Vagina (tissue), 2 donors: ENCODE measurements at places on chromosomes 3 and 15. TPM values are rescaled to one million over a fixed set of nuclear protein-coding genes. Genes with fewer than 3 reads are reported as not detected.

The GALNT15 gene
- 225 TPM for total RNA-seq

The JAGN1 gene
- 32.7 TPM for total RNA-seq

The TMEM212 gene
- not detected for total RNA-seq

The ANAPC13 gene
- total RNA-seq, result 24.1 TPM

The INKA1 gene
- total RNA-seq, result 12.5 TPM

The CHSY1 gene
- 28.0 TPM for total RNA-seq

The LPP gene
- 248 TPM for total RNA-seq

The PARP6 gene
- total RNA-seq, result 62.6 TPM

The HRG gene
- total RNA-seq, result 0.25 TPM

GRCh38 chr3:171804618-171805389 lies 5.5 kb downstream of the PLD1 start:
- peak overlapping the region; percentile 80 for H3K27ac ChIP-seq
- peaks cover 63% of the 10 kb centered on the region for H3K4me1 ChIP-seq
- no peak for DNase-seq
- H3K4me3 ChIP-seq, result no peak overlapping the region
- H3K36me3 ChIP-seq, result no peaks in the 10 kb centered on the region

GRCh38 chr3:48784426-48785120 lies 63.1 kb downstream of the PRKAR2A start:
- H3K4me3 ChIP-seq, result no peak overlapping the region
- DNase-seq, result no peak
- peaks cover 32% of the 10 kb centered on the region for H3K36me3 ChIP-seq
- H3K4me1 ChIP-seq, result no peaks in the 10 kb centered on the region
- H3K27ac ChIP-seq, result no peak overlapping the region

- no peaks in the 10 kb centered on the region for H3K4me1 ChIP-seq
- H3K36me3 ChIP-seq, result no peaks in the 10 kb centered on the region
- no peak overlapping the region for H3K4me3 ChIP-seq
- H3K27me3 ChIP-seq, result no peaks in the 10 kb centered on the region
- no peak overlapping the region for H3K27ac ChIP-seq
These were observed 83.4 kb downstream of the DCLK3 start for GRCh38 chr3:36680952-36681351.

DNA sequence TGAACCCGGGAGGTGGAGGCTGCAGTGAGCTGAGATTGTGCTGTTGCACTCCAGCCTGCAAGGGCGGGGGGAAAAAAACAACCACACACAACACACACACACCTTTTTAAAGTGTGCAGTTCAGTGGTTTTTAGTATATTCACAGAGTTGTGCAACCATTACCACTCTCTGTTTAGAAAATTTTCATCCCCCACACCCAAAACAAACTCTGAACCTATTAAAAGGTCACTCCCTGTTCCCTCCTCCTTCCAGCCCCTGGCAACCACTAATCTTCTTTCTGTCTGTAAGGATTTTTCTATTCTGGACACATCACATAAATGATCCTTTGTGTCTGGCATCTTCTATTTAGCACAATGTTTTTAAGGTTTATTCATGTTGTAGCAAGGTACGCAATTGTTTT lies 159.1 kb downstream of the ATG7 start:
- H3K36me3 ChIP-seq, result no peaks in the 10 kb centered on the region
- no peak for DNase-seq
- H3K27ac ChIP-seq, result peak overlapping the region; percentile 56
- H3K4me3 ChIP-seq, result no peak overlapping the region

GRCh38 chr3:157542711-157543500 lies 39.7 kb upstream of the VEPH1 start:
- H3K36me3 ChIP-seq, result no peaks in the 10 kb centered on the region
- no peaks in the 10 kb centered on the region for H3K27me3 ChIP-seq
- peak overlapping the region; percentile 48 for H3K27ac ChIP-seq
- peaks cover 22% of the 10 kb centered on the region for H3K4me1 ChIP-seq
- H3K4me3 ChIP-seq, result peak overlapping the region; percentile 41

DNA sequence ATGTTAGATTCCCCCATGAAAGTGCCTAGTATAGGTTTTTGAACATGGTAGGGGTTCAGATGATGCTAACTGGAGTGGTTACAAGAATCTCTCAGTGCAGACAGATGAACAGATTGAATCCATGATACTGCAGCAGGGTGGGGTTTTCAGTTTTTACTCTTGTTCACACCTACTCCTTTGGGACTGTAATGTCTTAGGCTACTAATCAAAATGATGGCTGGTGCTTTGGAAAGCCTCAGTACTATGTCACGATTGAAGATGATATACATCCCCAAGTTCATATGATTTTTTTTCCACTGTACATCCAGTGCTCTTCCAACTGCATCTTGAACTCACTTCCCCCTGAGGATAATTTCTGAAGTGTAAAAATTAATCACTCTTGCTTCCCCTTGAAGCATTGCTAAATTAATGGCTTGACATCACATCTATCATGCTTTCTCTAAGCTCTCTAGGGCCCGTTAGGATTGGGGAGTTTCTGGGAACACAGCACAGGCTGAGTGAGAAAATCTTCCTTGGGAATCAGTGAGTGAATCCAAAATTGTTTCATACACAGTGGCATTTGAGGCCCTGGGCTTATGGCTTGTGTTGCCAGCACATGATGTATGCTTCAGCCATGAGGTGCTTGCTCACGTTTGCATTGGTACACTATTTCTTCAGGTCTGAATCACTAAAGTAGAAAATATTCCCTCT lies 115.0 kb upstream of the TPRG1 start:
- no peak overlapping the region for H3K27ac ChIP-seq
- H3K36me3 ChIP-seq, result no peaks in the 10 kb centered on the region
- H3K4me1 ChIP-seq, result no peaks in the 10 kb centered on the region
- no peak overlapping the region for H3K4me3 ChIP-seq
- no peaks in the 10 kb centered on the region for H3K27me3 ChIP-seq
- no peak for DNase-seq

DNA sequence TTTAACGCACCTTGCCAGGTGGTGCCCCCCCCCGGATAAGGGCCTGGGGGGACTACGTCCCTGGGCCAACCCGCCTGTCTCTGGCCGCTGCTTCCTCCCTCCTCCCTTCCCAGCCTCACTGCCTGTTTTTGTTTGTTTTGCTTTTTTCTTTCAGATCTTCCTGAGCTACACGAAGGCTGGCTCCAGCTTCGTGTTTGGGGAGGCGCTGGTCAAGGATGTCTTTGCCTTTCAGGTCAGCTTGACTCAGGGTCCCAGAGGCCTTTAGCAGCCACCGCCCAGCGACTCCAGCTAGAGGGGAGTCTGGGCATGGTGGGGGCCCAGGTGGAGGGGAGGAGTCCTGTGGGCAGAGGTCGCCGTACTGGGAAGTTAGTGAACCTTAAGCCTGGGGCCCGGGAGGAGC lies 24.1 kb downstream of the SLC28A1 start:
- H3K27ac ChIP-seq, result peak overlapping the region; percentile 84
- no peaks in the 10 kb centered on the region for H3K27me3 ChIP-seq
- H3K36me3 ChIP-seq, result no peaks in the 10 kb centered on the region
- H3K4me3 ChIP-seq, result no peak overlapping the region
- no peak for DNase-seq

- no peaks in the 10 kb centered on the region for H3K36me3 ChIP-seq
- H3K27ac ChIP-seq, result peak within 1 kb of the TSS; percentile 12
- H3K4me1 ChIP-seq, result peaks cover 14% of the 10 kb centered on the region
- no peaks in the 10 kb centered on the region for H3K27me3 ChIP-seq
These were observed at the start of gene GOLGA8A for GRCh38 chr15:34437687-34438086. Gene GOLGA8A, minus strand, starts transcription at chr15:34437808. Its CDS starts 48,117 bp downstream, at chr15:34389691.

- no peak overlapping the region for H3K4me3 ChIP-seq
- no peak for DNase-seq
- no peaks in the 10 kb centered on the region for H3K36me3 ChIP-seq
- H3K4me1 ChIP-seq, result no peaks in the 10 kb centered on the region
- no peak overlapping the region for H3K27ac ChIP-seq
These were observed 437.8 kb downstream of the RBMS3 start for GRCh38 chr3:29718661-29719065.

- DNase-seq, result no peak
- no peak overlapping the region for H3K4me3 ChIP-seq
- no peak overlapping the region for H3K27ac ChIP-seq
These were observed 155.7 kb downstream of the SLCO3A1 start for GRCh38 chr15:92009162-92009561.

- H3K36me3 ChIP-seq, result no peaks in the 10 kb centered on the region
- no peak overlapping the region for H3K27ac ChIP-seq
- H3K4me3 ChIP-seq, result no peak overlapping the region
- no peaks in the 10 kb centered on the region for H3K4me1 ChIP-seq
- DNase-seq, result no peak
These were observed 23.5 kb upstream of the SLC4A7 start for GRCh38 chr3:27507515-27508266.

GRCh38 chr3:94405258-94406035 lies 342.6 kb downstream of the NSUN3 start:
- H3K4me3 ChIP-seq, result no peak overlapping the region
- no peaks in the 10 kb centered on the region for H3K27me3 ChIP-seq
- H3K27ac ChIP-seq, result no peak overlapping the region
- H3K36me3 ChIP-seq, result no peaks in the 10 kb centered on the region

DNA sequence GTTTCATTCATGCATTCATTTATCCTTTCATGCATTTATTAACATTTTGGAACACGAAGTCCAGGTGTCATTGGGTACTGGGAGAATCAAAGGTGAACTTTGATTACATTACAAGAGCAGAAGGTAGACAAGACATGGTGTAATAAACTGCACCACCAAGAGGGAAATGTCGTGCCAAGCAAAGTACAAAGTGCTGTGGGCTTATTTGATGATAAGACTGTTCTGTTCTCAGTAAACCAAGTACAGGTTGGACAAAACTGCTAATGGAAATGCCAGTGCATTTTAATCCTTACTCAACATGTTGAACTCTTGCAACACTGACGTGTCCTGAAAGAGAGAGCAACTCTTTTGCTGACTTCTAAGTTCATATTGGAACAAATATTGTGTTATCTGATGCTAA lies 69.4 kb downstream of the MME start:
- H3K36me3 ChIP-seq, result no peaks in the 10 kb centered on the region
- no peaks in the 10 kb centered on the region for H3K4me1 ChIP-seq
- H3K4me3 ChIP-seq, result no peak overlapping the region
- H3K27me3 ChIP-seq, result no peaks in the 10 kb centered on the region

- no peaks in the 10 kb centered on the region for H3K36me3 ChIP-seq
- H3K4me3 ChIP-seq, result no peak overlapping the region
- DNase-seq, result no peak
- H3K4me1 ChIP-seq, result no peaks in the 10 kb centered on the region
- H3K27ac ChIP-seq, result no peak overlapping the region
These were observed 24.8 kb downstream of the UQCC5 start for GRCh38 chr3:52561028-52561747.

GRCh38 chr15:49848282-49848724 lies 227.5 kb downstream of the DTWD1 start:
- H3K27ac ChIP-seq, result peak overlapping the region; percentile 27
- H3K36me3 ChIP-seq, result no peaks in the 10 kb centered on the region
- no peak for DNase-seq
- H3K27me3 ChIP-seq, result no peaks in the 10 kb centered on the region
- H3K4me3 ChIP-seq, result no peak overlapping the region

GRCh38 chr3:36514171-36514570 lies 133.9 kb downstream of the STAC start:
- no peaks in the 10 kb centered on the region for H3K27me3 ChIP-seq
- H3K4me1 ChIP-seq, result no peaks in the 10 kb centered on the region
- no peaks in the 10 kb centered on the region for H3K36me3 ChIP-seq
- no peak overlapping the region for H3K27ac ChIP-seq
- DNase-seq, result no peak

GRCh38 chr3:116425126-116425525 lies 20.2 kb downstream of the LSAMP start:
- H3K4me3 ChIP-seq, result no peak overlapping the region
- no peaks in the 10 kb centered on the region for H3K4me1 ChIP-seq
- no peaks in the 10 kb centered on the region for H3K27me3 ChIP-seq
- H3K27ac ChIP-seq, result no peak overlapping the region
- H3K36me3 ChIP-seq, result no peaks in the 10 kb centered on the region

DNA sequence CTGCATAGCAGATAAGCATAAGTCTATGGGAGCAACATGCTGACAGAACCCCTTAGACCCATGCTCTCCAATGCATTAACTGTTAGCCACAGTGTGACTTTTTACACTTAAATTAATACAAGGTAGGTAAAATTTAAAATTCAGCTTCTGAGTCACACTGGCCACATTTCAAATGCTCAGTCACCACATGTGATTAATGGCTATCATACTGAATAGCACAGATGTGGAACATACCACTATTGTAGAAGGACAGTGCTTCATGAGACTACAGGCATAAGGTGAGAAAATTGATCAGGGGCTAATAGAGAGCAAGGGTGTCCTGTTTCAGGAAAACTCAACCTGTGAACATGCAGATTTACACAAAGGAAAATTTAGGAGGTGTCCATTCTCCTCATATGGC lies 357.0 kb upstream of the SEMA6D start:
- DNase-seq, result no peak
- no peak overlapping the region for H3K4me3 ChIP-seq
- no peaks in the 10 kb centered on the region for H3K4me1 ChIP-seq
- H3K27me3 ChIP-seq, result no peaks in the 10 kb centered on the region
- H3K36me3 ChIP-seq, result no peaks in the 10 kb centered on the region
- H3K27ac ChIP-seq, result no peak overlapping the region

- no peak for DNase-seq
- H3K27ac ChIP-seq, result no peak overlapping the region
- H3K36me3 ChIP-seq, result no peaks in the 10 kb centered on the region
- H3K4me1 ChIP-seq, result peaks cover 50% of the 10 kb centered on the region
- no peak overlapping the region for H3K4me3 ChIP-seq
These were observed 420.6 kb downstream of the SHQ1 start for GRCh38 chr3:72427624-72428023.

DNA sequence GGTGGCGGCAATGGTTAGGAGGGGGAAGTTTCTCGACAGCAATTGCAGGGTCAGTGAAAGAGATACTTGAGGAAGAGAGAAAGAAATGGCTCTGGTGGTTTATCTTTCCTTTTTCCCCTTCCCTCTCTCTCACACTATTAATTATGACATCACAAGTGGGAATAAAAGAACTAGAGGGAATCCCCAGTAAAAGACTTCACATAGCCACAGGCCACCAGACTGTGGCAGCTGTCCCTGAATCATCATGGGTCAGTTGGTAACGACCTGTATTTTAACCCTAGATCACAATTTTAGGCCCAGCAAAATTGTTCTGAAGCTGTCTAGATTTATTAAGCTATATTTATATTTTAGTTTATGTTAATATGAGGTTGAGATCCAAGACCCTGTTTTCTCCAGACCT lies 40.3 kb downstream of the MBNL1 start:
- no peak for DNase-seq
- H3K4me1 ChIP-seq, result peaks cover 64% of the 10 kb centered on the region
- no peak overlapping the region for H3K4me3 ChIP-seq
- no peaks in the 10 kb centered on the region for H3K27me3 ChIP-seq
- no peaks in the 10 kb centered on the region for H3K36me3 ChIP-seq
- H3K27ac ChIP-seq, result peak overlapping the region; percentile 73

- no peak overlapping the region for H3K27ac ChIP-seq
- H3K36me3 ChIP-seq, result no peaks in the 10 kb centered on the region
- H3K4me1 ChIP-seq, result peaks cover 35% of the 10 kb centered on the region
- no peak for DNase-seq
- no peak overlapping the region for H3K4me3 ChIP-seq
These were observed 6.5 kb upstream of the DNASE1L3 start for GRCh38 chr3:58217209-58217811.

DNA sequence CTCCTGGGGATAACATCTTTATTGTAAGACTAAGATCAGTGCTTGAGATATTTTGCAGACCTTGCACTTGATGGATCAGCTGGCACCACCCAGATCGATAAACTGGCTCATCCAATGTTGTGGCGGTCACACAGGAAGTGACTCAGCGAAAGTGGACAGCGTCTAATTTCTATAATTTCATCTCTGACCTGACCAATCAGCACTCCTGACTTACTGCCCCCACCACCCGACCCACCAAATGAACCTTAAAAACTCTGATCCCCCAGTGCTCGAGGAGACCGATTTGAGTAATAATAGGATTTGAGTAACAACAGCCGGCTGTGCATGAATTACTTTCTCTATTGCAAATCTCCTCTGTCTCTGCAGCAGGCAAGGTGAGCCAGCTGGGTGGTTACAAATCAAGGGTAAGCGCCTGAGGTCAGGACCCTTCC lies 62.7 kb upstream of the RNU6-1 start:
- H3K4me3 ChIP-seq, result no peak overlapping the region
- H3K27ac ChIP-seq, result no peak overlapping the region
- no peak for DNase-seq
- H3K27me3 ChIP-seq, result no peaks in the 10 kb centered on the region
